ENCODE measurements at places on chromosomes 11 and 22.
A peak's percentile ranks its signal among the peaks of the same experiment; 100 is the strongest.

DNA sequence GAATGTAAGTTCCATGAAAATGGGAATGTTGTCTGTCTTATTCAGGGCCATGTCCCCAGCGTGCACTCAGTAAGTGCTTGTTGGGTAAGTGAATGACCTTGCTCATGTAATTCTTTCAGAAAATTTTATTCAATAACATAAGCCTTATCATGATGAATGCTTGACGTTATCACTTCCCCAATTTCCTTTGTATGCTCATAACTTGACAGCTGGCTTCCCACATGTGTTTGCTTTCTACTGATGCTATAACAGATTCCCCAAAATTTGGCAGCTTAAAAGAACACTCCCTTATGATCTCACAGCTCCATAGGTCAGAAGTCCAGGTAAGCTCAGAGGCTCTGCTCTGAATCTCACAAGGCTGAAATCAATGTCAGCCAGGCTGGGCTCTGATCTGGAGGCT, 155.8 kb upstream of the POU2AF2 start:
- DNase-seq = no peak

- no peak for DNase-seq
Measured at GRCh38 chr11:15093432-15093831, 20.0 kb downstream of the CALCB start.

DNA sequence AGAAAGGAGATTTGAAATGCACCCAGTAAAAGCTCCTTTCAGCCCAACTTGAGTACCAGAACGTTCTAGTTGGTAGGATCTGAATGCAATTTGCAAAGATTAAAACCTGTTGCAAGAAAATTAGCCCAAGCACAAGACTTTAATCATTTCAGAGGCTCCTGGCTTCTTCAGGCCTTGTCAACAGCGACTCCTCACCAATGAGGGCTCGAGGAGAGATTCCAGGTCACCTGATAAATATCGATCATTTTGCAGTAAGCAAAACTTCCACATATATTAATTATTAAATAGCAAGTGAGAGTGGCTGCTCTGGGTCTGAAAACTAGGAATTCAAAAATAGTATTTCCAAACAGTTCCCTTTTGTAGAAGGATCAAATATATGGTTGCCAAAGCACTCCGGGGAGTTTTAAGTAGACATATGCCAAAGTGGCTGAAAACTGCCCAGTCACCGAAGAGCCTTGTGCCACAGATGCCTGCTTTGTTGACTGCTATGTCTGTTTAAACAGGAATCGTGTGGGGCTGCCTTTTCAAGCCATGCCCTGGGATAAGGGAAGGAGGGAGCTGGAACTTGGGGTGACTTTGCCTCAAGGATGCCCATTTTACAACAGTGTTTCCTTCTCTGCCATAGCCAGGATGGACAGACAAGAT, 64.0 kb downstream of the CSNK2A3 start:
- peak; percentile 23 for DNase-seq

- DNase-seq = no peak
Measured at GRCh38 chr22:44330188-44330743, 17.5 kb upstream of the SHISAL1 start.

DNA sequence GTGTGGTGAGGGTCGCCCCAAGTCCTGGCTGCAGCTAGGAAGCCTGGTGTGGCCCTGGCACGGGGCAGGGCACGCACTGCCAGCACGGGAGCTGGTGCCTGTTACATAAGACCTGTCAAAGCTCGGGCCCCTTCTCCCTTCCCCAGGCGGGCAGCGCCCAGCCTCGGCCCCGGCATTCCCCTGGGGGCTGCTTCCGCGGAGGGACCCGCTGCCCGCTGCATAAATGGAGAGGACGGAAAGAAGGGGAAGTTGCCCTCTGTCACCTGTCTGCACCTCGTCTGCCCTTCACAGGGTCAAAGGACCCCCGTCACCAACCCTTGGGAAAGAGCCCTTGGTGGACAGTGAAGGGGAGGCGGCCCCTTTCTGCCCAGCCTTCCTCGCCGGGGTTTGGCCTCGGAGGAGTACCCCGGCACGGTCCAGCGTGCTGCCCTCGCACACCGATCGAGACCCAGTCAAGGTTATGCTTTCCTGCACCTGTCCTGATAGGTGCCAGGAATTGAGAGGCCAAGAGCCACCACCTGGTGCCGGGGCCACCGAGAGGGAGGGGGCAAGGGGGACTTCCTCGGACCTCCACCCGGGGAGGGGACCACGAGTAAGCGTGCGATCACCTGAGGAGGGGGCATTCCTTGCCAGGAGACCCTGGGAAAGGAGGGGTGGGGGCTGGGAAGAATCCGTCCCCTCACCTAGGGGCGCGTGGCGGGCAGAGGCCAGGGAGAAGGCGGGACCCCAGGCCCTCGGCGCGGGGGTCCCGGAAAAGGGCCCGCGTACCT, 16.8 kb upstream of the MFRP start:
- DNase-seq = no peak

- DNase-seq = peak; percentile 3
Measured at GRCh38 chr22:29268511-29269229, 602 bp downstream of the EWSR1 start.

DNA sequence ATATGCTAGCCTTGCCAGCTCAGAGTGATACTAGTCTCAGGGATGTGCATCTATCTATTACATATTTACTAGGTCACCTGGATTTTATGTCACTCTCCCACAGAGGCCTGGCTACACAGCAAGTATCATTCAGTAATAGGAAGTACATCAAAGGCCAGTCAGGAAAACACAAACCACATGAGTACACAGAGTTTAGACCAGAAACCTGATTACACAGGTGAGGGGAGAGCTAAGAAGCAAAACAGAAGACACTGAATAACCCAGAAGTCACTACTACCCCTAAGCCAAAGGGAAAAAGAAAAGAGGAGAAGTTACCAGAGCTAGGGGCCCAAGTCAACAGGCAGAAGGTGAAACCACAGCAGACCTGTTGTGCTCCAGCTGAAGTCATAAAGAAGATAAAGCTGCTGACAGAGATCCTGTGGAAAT, 13.3 kb downstream of the LPXN start:
- DNase-seq = no peak

GRCh38 chr11:3817181-3817800, 8.9 kb downstream of the PGAP2 start:
- DNase-seq = no peak

- DNase-seq = peak; percentile 58
Measured at GRCh38 chr11:66883016-66883965, 26.4 kb downstream of the LRFN4 start.

DNA sequence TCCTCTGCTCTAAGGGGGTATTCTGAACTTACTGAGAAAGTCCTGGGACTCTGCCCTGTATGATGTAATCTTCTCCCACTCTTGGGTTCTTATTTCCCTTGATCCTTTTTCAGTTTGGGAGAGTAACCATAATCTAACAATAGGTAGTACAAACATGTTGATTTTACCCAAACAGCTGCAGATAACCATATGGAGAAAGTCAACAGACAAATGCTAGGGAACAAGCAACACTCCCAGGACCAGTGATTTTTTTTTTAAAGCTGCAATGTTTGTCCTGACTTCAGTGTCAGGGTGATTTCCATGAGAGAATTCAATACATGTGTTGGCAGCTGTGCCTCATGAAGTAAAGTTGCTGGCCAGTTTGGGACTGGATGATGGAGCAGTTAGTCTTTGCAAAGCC, 156.5 kb downstream of the FCHSD2 start:
- DNase-seq = no peak

DNA sequence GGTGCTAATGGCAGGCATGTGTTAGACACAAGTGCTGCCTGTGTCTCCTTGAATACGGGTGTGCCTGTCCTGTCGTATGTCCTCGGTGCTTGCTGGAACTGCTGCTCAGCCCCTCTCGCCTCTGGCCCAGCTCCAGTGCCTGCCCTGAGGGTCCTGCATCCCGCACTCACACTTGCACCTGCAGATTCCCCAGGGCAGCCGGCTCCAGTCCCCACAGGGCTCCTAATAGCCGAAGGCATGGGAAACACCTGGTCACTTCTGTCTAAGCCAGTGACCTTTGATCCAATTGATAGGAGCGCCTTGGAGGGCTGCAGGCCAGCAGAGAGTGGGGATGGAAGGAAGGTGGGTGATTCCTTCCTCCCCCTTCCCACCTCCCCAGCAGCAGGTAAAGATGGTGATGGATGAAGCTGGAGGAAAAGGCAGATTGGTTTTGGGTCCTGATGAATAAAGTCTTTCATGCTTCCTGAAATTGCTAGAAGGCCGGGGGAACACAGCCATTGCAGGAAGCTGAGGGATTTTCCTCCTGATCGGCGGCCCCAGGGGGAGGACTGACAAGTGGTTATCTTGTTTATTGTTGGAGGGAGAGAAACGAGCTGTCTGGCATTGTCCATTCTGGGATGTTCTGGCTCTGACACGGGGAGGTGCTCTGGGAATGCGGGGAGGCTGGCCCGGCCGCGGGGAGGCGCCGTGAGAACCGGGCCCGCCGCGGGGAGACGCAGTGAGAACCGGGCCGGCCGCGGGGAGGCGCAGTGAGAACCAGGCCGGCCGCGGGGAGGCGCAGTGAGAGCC, 110.9 kb upstream of the B3GAT1 start:
- no peak for DNase-seq

GRCh38 chr11:3959903-3960265, 104.4 kb downstream of the STIM1 start:
- DNase-seq = no peak

DNA sequence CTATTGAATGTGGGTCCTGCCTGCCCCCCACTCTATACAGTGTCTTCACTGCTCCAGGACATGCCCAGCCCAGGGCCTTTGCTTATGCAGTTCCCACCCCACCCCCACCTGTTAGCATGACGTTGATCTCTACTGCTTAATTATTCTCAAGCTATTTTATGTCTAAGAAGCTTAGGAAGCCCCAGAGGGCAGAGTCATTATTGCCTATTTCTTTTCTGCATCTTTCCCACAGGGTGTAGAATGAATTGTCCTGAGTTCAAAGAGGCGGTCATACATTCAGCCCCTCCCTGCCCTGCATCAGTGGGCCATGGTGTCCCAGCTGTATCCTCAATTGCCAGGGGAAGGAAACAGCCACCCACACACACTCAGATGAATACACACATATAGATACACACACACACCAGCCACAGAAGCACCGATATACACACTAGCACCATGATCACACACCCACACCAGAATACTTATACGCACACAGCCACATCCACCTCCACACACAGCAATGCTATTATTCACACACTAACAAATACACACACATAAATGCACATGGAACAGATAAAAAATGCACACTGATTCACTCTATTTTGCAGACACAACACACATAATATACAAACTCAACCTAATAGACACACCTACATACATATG, 1.5 kb downstream of the PDE2A start:
- no peak for DNase-seq

- DNase-seq = no peak
Measured at GRCh38 chr11:43687120-43687791, 6.7 kb downstream of the HSD17B12 start.

GRCh38 chr11:93481279-93481678, 61.9 kb downstream of the SMCO4 start:
- no peak for DNase-seq

- no peak for DNase-seq
Measured at GRCh38 chr22:46079861-46080821, 70.2 kb upstream of the PPARA start.

DNA sequence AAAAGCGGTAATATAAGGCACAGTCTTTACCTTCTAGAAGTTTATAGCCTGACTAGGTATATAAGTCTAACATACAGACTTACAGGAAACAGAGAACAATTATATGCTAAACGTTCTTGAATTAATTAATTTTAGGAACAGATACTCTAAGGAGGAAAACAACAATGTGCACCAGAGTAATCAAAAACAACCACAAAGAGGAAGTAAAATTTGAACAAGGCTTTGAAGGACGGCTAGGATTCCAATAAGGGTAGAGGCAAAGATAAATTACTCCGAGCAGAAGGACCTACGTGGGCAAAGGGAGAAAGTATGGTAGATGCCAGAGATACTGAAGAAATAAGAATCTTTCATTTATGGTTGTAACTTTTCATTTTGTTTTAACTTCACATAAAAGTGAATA, 54.4 kb downstream of the ENTHD1 start:
- no peak for DNase-seq

All from cerebellar nuclear complex (tissue), 1 donor.